ENCODE measurements at places on chromosomes 5 and 9.

DNA sequence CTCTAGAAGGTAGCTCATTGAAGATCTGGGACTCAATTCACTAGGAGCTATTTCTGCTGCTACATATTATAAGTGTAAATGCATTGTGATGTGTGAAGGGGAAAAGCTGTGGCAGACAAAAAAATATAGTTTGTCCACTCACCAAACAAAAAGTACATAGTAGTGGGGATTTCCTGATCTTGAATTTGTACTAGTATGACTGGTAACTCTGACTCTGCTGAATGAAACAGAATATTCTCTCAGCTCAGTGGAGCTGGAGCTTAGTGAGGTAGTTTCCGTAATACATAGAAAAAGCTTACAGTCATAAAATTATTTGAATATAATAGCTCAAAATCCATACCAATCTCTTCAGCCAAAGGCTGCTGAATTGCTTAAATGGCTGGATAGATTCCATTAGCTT lies 455.6 kb upstream of the CD180 start:
- no peak for DNase-seq

GRCh38 chr9:3498691-3499090 lies 27.1 kb downstream of the RFX3 start:
- DNase-seq: peak; percentile 21

DNA sequence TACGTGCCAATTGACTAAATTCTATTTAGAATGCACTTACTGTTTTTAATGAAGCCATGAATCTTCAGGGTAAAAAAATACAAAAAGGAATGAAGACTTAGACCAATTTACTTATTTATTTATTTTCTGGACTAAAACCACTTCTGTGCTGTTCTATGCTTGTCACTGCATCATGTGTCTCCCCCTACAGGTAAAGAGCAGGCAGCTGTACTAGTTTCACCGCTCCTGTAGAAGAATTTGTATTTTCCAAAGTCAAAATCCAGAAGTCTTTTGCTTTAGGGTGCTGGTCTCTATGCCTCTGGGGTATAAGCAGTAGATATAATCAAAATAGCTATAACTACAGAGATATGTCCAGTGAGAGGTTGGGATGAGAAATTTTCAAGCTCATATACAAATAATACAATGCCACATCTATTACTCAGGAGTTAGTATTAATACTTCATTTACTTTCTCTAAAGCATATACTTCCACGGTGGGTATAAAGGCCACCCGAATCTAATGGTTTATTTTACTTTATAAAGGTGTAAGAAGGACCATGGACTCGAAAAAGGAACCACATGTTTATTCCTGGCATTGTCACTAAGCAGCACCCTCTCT lies 591.5 kb downstream of the RAB3C start:
- DNase-seq: peak; percentile 86

DNA sequence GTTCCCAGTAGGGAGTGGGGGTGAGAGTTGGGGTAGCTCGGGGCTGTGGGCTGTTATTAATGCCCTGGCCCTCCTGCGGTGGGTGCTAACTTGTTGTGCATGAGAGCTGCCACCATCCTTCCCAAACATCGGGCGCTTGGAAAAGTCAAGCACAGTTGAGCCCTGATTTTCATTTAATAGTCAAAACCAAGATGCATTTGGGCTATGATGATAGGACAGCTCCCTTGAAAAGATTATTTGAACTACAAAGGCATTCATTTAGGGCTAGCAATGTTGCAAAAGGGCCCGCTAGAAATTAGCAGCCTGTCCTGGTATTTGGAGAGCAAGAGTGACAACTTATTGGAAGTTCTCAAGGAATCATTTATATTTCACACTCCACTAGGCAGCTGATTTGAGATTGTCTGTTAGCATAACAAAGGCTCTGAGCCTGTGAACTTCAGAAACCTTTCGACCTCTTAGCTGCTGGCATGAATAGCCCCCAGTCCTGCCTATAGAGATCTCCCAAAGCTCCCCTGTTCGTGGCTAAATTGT lies 128.2 kb upstream of the TMEM161B start:
- DNase-seq: no peak

DNA sequence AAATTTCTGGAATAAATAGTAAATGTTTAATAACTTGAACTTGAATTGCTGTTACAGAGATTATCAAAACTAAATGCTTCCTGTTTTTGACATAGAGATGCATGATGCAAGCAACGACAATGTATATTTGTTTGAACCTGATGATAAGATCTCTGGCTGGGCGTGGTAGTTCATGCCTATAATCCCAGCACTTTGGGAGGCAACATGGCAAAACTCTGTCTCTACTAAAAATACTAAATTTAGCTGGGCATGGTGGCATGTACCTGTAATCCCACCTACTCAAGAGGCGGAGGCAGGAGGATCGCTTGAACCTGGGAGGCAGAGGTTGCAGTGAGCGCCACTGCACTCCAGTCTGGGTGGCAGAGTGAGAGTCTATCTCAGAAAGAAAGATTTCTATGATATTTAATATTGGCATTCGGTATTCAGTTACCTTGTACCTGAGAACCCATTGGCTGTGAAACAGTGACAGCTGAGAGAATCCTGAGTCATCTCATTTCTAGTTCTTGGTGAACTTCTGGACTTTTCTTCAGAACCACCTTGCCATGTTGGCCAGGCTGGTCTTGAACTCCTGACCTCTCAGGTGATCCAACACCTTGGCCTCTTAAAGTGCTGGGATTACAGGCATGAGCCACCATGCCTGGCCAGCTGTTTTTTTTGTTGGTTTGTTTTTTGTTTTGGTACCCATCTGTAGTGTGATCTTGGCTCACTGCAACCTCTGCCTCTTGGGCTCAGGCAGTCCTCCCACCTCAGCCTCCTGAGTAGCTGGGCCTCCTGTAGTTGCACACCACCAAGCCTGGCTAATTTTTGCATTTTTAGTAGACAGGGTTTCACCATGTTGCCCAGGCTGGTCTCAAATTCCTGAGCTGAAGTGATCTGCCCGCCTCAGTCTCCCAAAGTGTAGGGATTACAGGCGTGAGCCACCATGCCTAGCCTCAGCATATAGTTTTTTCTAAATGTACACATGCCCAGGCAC lies 10.0 kb upstream of the FGF18 start:
- DNase-seq: no peak

DNA sequence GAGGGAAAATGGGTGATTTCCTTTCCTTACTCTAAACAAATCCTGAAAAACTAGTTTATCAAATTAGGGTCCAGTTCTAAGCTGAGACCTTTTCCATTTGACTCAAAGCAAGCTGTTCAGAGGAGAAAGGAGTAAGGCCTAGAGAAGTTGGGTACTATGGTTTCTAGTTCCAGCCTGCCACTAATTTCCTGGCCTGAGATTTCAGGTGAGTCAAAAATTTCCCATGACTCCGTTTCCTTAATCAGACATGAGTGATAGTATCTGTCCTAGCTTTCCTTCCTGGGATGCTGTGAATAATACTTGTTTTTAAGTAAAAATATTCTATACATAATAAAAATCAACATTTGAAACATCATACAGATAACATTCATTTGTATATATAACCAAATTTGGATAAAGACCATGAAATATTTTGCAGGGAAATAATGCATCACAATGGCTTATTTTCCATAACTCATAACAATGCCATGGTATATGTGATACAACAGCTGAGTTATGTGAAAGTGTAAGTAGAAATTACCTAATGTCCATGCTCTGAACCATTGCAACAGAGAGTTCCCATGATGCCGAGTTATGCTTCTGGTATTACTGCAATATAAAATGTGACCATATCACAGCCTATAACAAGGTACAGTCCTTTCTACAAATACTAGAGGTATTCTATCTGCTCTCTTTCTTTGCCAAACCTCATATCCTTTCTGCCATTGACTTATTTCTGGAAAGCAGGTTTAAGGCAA lies 142.7 kb downstream of the MLLT3 start:
- DNase-seq: peak; percentile 13

DNA sequence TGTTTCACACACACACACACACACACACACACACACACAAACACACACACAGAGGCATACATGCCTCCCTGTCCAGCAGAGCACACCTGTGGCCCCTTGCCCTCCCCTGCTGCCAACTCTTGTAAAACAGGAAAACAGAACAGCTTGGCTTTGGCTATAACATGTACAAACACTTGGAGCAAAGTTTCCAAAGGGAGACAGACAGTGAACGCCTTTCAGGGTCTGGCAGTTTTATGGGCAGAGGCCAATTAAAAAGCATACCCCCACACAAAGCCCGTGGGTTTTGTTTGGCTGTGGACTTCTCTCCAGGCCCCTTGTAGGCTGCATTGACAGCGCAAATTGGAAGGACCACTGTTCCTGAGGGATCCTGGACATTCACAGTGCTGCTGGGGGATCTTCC lies 265.6 kb downstream of the PAPPA start:
- no peak for DNase-seq

- no peak for DNase-seq
Measured at GRCh38 chr5:10854506-10855277, 93.7 kb upstream of the DAP start.

GRCh38 chr5:178993236-178993765 lies 1.8 kb downstream of the GRM6 start:
- no peak for DNase-seq

GRCh38 chr5:74183041-74183440 lies 457.5 kb downstream of the ENC1 start:
- DNase-seq: no peak

DNA sequence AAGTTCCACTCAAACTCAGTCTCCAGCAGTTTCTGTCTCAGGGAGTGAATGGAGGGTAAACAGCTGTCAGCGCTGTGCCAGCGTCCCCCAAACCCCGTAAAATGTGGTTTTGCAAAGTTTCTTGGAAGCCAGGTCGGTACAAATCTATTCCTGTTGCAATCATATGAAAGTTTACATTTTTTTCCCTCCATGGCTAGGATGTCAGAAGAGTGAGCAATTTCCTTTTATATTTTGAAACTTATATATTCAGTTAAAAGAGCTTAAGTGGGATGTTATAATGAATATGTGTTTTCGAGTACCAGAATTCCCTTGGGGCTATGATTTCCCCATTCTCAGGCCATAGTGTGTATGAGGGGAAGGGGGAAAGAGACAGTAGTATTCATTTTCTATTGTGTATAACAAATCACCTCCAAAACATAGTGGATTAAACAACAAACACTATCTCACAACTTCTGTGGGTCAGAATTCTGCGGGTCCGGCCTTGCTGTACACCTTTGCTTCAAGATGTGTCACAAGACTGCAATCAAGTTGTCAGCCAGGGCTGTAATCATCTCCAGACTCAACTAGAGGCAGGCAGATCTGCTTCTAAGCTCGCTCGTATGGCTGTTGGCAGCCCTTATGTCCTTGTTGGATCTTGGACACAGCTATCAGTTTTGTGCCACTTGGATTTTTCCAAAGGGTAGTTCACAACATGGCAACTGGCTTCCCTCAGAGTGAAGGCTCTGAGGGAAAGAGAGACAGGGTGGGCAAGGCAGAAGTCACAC lies 107.4 kb downstream of the SNX18 start:
- peak; percentile 63 for DNase-seq

GRCh38 chr5:167945542-167946384 lies 345.7 kb upstream of the WWC1 start:
- peak; percentile 83 for DNase-seq

Data from fibroblast of the aortic adventitia (primary cell).